ENCODE measurements at places on chromosomes 13 and 19.

GRCh38 chr13:101634142-101634541 is 181.7 kb downstream of the ITGBL1 start:
- no peak for DNase-seq

GRCh38 chr13:24214528-24214927 is 54.0 kb downstream of the SPATA13 start:
- no peak for DNase-seq

GRCh38 chr13:100517135-100517534 is 71.5 kb downstream of the GGACT start:
- DNase-seq = peak; percentile 39

DNA sequence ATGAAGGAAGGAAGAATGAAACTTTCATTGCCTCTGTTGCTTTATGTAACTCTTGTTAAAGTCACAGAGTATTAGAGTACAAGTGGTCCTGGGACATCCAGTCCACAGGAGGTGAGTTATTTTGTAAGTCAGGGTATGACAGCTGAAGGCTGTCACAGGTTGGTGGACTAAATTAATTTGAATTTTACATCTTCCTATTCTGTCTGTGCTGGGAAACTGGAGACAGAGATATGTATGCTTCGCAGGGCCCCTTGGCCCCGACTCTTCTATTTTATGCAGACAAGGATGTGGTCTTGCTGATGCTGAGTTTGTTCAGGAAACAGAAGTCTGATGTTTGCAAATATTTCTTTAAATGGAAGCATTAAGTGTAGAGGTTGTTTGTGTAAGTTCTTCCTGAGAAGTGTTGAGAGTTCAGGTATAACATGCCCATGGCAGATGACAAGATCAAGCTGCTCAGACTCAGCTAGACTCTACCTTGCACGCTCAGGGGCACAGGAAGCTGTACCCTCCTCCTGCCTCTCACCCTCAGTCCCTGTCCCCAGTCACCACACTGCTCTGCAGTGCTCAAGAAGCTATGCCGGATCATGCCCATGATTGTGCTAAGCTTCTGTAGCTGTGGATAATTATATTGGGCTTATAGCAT is 23.4 kb downstream of the RASL11A start:
- no peak for DNase-seq

DNA sequence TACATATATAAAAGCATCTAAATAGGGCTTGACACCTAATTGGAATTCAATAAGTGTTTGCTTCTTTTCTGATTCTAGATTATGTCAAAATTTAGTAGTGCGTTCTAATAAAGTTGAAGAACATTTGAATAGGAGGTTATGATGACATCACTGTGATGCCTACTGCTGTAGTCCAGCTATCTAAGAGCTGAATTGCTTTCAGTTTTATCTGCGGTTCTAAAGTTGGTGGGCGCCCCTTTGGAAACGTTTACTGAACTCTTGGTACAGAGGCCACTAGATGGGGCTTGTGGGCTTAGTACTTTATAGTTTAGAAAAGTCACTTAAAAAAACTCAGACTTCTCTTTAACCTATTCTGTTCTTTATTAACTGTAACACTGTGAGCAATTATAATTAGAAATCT is 776.9 kb downstream of the GPC5 start:
- peak; percentile 23 for DNase-seq

DNA sequence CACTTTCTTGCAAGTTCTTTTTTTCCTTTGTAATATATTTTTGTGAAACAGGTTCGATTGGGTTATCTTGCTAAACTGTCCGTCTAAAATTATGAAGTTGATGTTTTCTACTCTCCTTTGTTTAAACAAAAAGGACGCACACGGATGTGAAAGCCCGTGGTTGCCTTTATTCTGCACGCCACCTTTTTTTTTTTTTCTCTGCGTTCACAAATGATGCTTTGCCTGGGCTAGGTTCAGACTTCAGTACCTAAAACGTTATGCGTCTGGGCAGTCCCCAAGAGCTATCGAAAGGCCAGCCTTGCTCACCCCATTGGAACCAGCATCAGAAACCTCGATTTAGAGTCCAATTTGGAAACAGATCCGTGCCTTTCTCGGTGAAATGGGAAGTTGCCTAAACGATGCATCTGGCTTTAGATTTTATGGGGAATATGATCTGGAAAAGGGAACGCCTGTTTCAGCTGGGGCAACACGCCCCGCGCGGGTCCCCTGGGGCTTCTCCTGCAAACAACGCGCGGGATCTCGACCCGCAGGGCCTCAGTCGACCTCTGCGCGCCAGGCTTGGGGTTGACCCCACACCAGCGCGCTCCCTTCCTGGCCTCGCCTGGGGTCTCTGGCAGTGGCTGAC is 113.9 kb downstream of the KCNRG start:
- no peak for DNase-seq

GRCh38 chr13:50104493-50104892 is 89.2 kb downstream of the KCNRG start:
- DNase-seq = no peak

All from dermis blood vessel endothelial cell (primary cell).